ENCODE measurements at places on chromosomes 5 and 9.

GRCh38 chr5:34464829-34465228 lies 191.3 kb upstream of the RAI14 start:
- DNase-seq: no peak

DNA sequence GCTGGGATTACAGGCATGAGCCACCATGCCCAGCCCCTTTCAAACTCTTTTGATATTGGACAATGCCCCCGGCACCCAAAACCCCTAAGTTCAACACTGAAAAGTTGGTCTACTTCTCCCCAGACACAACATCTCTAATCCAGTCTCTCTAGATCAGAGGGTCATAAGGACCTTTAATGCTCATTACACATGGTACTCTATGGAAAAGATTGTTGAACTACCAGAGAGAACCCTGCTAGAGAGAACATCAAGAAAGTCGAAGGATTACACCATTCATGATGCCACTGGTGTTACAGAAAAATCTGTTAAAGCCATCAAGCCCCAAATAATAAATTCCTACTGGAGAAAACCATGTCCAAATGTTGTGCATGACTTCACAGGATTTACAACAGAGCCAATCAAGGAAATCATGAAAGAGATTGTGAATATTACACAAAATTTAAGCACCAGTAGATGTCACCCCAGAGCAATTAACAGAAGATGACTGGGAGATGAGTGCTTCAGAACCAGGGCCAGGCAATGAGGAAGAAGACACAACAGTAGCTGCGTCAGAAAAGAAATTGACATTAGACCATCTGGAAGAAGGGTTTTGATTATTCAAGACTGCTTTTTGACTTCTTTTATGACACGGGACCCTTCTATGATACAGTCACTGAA lies 28.3 kb upstream of the NIPAL4 start:
- DNase-seq: no peak

DNA sequence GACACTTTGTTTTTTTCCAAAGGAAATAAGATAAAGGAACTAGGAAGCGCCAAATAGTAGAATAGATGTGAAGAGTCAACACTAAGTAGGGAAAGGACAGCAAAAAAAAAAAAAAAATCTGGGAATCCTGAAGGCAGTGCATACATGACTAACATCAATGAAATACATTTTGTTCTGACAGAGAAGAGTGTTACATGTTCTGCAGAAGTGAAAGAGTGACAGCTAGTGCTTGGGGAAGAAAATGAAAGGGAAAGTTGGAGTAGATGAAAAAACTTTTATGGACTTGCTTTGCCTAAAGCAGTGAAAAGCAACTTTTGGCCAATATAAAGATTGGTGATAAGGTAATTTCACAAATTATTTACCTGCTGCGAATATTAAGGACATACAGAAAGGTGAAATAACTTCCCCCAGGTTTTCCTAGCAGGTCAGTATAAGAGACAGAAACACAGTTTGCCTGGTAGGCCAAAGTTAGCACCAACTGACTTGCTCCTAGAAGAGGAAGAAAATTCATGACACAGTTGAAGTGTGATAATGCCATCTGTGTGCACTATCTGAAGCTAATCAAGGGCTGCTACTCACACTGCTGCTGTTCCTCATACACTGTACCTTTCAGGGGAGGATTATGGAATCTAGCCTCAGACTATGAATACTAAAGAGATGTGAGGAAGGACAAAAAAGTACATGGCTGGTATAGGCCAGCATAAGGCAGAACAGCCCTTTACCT lies 38.6 kb downstream of the RANBP6 start:
- DNase-seq: no peak

DNA sequence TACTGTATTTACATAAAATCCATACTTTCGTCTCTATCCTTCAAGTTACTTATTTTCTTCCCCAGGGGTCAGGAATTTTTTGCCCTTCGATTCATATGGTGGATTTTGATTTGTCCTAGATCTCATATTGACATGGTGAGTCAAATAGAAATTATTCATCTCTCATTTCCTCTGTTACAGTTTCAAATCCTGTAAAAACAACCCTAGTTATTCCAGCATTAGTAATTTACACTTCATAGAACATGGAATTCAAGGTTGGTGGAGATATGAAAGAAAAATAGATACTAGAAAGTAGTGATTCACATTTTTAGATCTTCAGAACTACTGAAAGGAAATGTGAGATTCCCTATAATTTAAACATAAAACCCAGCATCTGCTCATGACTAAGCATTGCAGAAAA lies 1331.0 kb upstream of the CDH9 start:
- DNase-seq: no peak

GRCh38 chr9:104206766-104207165 lies 112.7 kb downstream of the SMC2 start:
- DNase-seq: no peak

GRCh38 chr5:97627272-97627671 lies 444.2 kb upstream of the RIOK2 start:
- DNase-seq: no peak

- no peak for DNase-seq
These were observed 350.8 kb downstream of the EFNA5 start for GRCh38 chr5:107319901-107320300.

DNA sequence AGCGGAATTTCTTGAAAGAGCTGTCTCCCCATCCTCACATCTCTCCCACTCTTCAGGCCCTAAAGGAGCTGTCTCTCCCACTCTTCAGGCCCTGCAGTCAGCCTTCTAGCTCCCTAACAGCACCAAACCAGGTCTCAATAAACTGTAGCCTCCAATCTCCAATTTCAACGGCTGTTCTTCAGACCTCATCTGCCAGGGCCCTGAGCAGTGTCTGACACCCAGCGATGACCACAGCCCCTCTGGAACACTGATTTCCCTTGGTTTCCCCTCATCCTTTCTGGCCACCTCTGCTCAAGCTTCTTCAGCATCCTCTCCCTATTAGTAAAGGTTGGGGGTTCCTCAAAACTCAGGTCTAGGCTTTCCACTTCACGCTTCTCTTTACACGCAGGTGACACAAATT lies 1.6 kb upstream of the P4HA2 start:
- no peak for DNase-seq

GRCh38 chr9:132168347-132168746 lies 6.5 kb downstream of the NTNG2 start:
- DNase-seq: no peak

DNA sequence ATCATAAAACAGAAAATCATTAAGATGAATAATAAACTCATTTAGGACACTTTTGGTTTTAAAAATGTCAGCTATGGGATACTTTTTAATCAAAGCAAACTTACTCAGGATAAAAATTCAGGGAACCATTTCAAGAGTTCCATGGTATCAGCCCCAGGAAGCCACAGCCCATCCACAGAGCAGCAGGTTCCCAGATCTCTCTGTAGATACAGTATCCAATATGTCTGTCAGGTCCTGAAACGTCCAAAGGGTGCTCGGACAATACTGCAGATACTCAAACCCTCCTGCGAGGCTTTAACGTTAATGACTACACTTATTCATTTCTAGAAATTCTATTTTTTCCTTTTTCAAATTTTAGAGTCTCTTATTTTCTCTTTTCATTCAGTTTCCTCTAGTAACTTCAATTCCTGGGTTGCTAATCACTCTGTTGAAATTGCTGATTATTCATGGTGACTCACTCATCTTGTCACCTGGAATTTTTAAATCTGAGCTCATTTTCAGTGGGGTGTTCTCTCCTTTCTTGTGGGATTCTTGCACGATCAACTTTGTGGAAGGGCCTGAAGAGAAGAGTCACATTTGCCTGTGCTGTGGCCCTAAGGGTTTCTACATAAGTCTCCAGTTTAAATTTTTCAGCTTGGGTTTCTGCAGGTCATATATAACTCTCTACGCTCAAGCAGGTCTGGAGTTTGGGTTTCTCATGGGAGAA lies 435.8 kb downstream of the CTNND2 start:
- no peak for DNase-seq

GRCh38 chr5:140548300-140548688 lies 832 bp downstream of the EIF4EBP3 start:
- no peak for DNase-seq

DNA sequence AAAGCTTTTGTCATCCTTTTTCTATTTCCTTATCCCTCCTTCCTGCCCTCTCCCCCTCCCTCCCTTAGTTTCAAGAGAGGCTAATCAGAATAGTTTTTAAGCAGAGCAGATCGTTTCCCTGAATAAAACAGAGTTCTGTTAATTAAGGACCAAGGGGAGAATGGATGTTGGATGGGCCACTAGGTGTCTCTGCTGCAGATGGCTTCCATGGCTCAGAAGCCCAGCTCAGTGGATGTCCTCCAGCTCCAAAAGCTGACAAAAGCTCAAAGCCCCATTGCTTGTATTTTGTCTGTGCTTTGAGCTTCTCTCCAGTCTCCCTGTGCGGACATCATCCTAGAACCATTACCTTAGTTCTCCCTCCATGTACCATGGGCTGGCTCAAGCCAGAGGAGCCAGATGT lies 21.0 kb upstream of the NPR3 start:
- no peak for DNase-seq

GRCh38 chr9:123679330-123679987 lies 250.5 kb downstream of the DENND1A start:
- DNase-seq: no peak

DNA sequence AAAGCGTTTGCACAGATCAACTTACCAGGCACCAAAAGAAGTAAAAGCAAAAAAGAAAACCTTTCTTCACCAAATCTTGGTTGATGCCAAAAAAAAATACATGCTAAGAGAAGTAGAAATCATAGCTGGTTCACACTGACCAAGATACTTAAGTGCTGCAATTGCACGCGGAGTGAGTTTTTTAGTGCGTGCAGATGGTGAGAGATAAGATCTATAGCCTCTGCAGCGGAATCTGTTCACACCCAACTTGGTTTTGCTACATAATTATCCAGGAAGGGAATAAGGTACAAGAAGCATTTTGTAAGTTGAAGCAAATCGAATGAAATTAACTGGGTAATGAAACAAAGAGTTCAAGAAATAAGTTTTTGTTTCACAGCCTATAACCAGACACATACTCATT lies 36.4 kb upstream of the CCDC152 start:
- no peak for DNase-seq

DNA sequence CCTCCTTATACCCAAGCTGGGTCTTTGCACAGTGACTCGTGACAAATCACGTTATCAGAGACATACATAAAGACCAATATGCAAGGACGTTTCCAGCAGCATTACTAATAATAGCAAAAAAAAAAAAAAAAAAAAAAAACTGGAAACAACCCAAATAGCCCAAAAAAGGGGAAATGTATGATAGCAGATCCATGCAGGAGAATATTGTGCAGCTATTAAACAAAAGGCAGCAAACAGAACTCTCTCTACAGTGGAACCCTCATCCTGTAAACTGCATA lies 37.7 kb downstream of the C5orf15 start:
- DNase-seq: no peak

GRCh38 chr5:168893283-168893682 lies 314.1 kb upstream of the PANK3 start:
- DNase-seq: no peak

DNA sequence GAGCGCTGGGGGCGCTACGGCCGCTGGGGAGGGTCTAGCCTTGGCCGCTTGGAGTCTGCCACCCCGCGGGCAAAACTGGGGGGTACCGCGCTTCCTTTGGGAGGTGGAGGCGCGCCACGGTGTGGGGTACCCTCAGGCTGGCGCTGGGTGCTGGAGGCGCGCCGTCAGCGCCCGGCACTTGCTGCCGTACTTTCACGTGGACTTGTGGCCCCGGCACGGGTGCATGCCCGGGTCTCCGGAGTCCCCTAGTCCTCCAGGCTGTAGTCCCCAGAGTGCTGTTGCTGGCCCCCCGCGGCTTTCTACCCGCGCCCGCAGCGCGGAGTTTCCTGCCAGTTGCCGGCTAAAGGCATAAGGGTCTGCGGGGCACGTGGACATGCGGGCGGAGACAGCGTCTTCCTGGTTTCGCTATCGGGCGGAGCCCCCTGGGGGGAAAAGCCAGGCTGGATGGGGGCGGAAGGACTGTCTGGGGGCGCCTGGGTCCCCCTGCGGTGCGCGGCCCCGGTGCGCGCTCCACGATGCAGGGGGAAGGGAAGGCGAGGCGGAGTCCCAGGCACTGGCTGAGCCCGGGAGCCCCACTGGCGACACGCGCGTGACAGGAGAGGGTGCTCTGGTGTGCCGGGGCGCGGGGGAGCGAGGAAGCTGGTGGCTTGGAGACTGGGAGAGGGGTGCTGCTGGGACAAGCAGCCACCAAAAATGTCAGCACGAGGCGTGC lies 666 bp downstream of the PPARGC1B start:
- peak; percentile 80 for DNase-seq

DNA sequence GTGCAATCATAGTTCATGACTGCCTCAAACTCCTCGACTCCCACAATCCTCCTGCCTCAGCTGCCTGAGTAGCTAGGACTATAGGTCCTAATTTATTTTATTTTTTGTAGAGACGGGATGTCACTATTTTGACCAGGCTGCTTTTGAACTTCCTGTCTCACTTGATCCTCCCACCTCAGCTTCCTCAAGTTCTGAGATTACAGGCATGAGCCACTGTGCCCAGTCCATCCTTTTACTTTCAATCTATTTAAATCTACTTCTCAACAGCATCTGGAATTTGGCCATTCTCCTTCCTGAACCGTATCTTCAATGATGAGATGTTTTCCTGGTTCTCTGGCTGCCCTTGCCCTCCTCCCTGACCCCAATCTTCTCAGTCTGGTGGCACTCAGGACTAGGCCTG lies 12.2 kb upstream of the GRIN1 start:
- DNase-seq: no peak

DNA sequence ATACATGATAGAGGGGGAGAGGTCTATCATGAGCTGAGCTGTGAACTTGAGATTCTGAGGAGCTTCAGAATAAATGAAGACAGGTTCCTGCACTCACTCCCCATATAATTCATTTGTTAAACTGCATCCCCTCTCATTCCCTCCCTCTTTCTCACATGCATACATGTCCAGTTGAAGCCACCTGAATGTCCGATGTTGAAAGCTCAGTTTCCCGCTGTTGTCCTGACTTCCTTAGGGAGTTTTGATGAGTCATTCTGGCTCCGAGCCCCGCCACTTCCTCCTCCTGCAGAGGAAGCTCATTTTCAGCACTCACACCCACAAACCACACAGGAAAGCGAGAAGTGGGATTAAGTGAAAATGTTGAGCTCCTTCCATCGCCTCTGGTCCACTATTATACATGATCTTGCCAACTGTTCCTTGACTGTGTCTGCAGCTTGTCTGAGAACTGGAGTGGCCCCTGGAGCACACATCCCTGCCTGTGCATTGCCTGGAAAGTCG lies 121.2 kb downstream of the CEMIP2 start:
- no peak for DNase-seq

GRCh38 chr5:181222630-181223057 lies 437 bp upstream of the TRIM41 start:
- no peak for DNase-seq

DNA sequence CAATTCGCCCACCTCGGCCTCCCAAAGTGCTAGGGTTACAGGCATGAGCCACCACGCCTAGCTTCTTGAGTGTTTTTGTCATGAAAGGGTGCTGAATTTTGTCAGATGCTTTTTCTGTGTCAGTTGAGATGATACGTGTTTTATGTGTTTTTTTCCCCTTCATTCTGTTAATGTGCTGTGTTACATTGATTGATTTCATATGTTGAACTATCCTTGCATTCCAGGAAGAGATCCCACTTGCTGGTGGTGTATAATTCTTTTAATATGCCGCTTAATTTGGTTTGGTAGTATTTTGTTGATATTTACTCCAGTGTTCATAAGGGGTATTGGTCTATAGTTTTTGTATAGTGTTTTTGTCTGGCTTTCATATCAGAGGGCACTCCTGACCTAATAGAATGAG lies 13.6 kb downstream of the ZBTB43 start:
- no peak for DNase-seq

Data from activated naive CD8-positive, alpha-beta T cell treated with anti-CD3 and anti-CD28 coated beads, Interleukin-2, amount 10 ng/mL, durations not matched to agents 7 days and 5 days (primary cell).